ENCODE measurements at places on chromosomes 13 and 19. TPM values are rescaled to one million over a fixed set of nuclear protein-coding genes. Genes with fewer than 3 reads are reported as not detected.

Gene ZNF850
- polyA plus RNA-seq, result 4.9 TPM

Gene ZNF723
- not detected for polyA plus RNA-seq

DNA sequence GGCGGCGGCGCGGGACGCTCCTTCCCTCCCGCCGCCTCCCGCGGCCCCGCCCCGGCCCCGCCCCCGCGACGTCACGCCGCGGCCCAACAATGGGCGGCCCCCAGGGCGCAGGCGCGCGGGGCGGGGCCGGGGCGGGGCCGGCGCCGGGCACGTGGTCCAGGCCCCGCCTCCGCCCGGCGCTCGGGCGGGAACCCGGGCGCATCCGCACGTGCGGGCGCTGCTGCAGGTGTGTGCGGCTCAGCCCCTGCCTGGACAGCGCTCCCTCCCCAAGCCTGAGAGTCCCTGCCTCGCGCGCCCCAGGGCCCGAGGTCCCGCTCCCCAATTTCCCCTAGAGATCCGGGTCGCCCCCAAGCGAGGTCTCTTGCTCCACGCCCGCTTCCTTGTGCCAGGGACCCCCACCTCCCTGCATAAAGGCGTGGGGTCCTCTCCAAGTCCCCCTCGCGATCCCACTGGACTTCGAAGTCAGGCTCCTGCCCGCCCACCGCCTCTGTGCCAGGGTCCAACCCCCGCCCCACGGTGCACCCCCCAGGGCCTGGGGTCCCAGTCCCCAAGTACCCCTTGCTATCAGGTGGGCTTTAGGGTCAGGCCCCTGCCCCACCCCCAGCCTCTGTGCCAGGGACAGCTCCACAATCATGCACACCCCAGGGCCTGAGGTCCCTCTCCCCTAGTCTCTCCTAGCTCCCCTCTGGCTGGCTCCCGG lies at the start of gene MEX3D:
TSS of gene MEX3D (minus strand) at position 6 of the 700 bp plus-strand sequence. CDS start 267 bp downstream, outside the sequence.
- peak; percentile 64 for DNase-seq

DNA sequence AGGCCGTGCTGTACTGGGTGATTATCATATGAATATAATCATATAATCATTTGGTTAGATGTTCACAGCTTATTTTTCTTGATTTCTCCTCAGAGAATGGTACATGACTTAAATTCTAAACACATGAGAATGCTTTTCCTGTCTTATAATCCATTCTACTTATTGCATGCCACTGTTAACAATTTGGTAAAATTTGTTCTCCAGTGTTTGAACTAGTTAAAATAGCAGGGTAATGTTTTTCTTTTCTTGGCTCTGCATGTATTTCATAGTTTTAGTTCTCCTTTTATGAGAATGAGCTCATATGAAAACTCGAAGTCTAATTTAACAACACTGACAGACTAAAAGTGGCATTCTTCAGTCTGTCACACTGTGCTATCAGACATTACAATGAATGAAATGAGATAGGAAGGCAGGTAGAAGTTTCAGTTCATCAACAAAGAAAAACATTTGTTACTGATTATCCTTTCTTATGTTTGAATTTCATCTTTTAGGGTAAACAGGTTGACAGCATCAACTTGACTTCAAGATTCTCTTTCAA lies 10.2 kb downstream of the SPRYD7 start:
- DNase-seq, result no peak

GRCh38 chr13:99911965-99912566 lies 59.5 kb downstream of the ZIC5 start:
- DNase-seq, result no peak

DNA sequence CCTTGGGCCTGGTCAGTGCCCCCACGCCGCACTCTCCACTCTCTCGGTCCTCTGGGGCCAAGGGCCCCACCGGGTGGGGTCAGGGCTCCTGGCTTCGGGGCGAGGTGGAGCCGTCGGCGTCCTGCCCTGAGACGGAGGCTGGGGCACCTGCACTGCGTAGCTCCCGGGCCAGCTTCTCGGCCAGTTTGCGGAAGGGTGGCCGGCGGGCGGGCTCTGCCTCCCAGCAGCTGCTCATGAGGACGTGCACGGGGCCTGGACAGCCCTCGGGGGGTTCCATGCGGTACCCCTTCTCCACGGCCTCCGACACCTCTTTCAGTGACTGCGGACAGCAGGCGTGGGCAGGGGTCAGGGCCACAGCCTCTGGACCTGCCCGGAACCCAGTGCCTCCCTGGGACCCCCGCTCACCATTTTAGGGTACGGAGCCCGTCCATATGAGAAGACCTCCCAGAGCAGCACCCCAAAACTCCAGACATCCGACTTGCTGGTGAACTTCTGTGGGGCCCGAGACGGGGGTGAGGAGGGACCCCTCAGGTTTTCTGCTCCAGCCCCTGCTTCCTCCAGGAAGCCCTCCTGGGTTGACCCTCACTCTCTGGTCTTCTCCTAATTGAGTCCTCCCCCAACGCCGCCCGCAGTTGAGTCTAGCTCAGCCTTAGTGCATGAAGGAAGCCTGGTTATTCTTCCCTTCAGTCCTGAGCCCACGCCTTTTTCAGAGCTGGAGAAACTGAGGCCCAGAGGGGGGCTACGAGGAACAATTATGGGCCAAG lies 6.3 kb upstream of the RAX2 start:
- DNase-seq, result no peak

DNA sequence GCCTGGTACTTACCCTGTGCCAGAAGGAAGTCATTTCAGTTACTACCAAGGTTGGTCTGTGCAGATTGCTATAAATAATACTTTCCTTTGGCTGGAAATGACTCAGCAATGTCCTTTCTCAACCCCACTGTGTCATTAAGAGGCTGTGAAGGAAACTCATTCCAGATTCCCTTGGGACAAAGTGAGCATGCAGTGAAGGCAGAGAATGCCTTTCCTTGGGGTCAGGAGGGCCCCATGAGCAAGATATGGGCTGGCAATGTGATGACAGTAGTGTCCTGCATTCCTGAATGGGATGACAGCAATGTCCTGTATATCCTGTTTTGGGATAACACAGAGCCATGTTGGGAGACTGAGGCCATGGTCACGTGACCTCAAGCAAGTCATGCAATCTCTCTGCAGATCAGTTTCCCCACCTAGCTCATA lies 213.1 kb upstream of the TMTC4 start:
- no peak for DNase-seq

DNA sequence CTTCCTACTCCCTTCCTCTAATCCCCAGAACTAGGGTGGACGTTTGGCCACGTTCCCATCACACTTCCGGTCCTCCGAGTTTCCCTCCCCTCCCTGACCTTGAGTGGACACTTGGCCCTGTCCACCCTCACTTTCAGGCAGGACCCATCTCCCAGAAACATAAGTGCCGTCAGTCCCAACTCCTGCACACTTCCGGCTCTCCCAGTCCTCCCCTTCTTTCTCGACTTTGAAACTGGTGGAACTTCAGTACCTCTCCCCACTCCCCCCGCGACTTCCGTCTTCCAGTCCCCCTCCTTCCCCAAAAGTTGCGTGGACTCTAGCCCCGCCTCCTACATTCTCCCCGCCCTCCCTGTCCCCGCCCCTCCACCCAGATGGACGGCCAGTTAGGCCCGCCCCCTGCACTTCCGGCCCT lies 278 bp upstream of the ZNF274 start:
- peak; percentile 95 for DNase-seq

Measured in left lung (tissue), 14 donors.